ENCODE measurements at places on chromosomes 4 and X. TPM values are rescaled to one million over a fixed set of nuclear protein-coding genes. Genes with fewer than 3 reads are reported as not detected.

NKX3-2 gene
- not detected for total RNA-seq

TCEAL3 gene
- 8.5 TPM for total RNA-seq

PRKG2 gene
- total RNA-seq: 0.35 TPM

UGT2B17 gene
- total RNA-seq: 2.5 TPM

TRPC5OS gene
- not detected for total RNA-seq

AVPR2 gene
- not detected for total RNA-seq

Data from activated B cell treated with CpG ODN at 0.5 μM for 24 hours (primary cell).